ENCODE measurements at places on chromosomes 7 and 10. TPM values are rescaled to one million over a fixed set of nuclear protein-coding genes. Genes with fewer than 3 reads are reported as not detected.

DNA sequence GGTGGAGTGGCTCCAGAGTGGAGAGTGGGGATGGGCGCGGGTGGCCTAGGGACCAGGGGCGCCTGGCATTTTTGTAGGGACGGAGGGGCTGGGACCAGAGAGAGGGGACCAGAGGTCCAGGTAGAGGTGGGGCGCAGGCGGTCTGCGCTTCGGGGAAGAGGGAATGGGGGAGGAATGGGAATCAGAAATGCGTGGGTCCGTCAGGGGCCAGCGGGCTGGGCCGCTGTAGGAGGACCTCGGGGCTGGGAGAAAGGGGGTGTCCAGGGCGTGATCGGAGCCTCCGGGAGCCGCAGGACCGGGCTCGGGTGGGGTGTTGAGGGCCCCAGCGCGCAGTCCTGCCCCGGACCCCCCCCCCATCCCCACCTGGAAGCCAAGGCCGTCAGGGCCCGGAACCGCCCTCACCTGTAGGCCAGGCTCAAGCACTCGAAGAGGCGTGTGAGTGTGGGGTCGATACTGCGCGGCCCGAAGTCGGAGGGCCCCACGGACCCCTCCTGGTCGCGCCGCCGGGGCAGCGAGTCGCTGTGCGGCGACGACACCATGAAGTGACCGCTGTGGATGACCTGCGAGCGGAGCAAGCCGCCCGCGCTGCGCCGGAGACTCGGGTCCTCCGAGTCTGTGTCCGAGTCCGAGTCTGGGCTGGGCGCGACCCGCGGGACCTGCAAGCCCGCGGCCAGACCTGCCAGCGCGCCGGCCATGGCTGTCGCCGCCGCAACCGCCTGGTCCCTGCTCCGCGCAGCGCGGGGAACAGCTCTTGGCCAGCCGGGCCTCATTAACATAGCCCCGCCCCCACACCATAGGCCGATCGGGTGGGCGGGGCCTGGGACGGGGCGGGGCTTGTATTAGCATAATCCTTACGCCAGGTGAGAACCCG lies at the start of gene MLXIPL:
Gene MLXIPL, minus strand, starts transcription at position 725 of the 871 bp plus-strand sequence. Its CDS starts 30 bp downstream, at position 695.
- DNase-seq = peak; percentile 56

- DNase-seq = no peak
Measured at GRCh38 chr10:11532306-11532705, 79.1 kb downstream of the USP6NL start.

- DNase-seq = no peak
Measured at GRCh38 chr7:159015081-159015453, 129.6 kb downstream of the VIPR2 start.

DNA sequence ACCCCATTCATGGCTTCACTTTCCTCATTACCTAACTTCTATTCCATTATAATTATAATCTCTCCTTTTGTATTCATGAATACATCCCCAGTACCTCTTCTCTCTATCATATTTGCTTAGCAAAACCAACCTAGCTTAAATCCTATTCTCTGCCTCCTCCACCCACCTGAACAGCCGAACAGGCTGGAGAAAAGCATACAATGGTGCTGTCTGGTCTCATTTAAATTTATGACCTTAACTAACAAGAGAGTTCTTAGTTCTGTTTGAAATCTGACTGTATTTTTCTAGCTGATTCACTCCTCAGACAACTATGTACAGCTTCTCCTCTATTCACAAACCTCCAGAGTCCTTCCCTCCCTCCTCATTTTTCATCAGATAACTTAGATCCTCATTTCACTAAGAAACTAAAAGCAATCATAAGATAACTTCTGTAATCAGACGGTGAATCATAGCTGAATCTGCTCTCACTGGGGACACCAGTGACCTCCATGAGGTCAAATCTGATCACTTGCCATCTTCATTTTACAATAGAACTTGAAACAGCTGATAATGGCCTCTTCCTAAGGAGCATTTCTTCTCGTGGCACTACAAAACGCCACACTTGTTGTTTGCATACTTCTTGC lies 233.9 kb upstream of the AOAH start:
- DNase-seq = no peak

Gene PON1
- polyA plus RNA-seq = not detected

DNA sequence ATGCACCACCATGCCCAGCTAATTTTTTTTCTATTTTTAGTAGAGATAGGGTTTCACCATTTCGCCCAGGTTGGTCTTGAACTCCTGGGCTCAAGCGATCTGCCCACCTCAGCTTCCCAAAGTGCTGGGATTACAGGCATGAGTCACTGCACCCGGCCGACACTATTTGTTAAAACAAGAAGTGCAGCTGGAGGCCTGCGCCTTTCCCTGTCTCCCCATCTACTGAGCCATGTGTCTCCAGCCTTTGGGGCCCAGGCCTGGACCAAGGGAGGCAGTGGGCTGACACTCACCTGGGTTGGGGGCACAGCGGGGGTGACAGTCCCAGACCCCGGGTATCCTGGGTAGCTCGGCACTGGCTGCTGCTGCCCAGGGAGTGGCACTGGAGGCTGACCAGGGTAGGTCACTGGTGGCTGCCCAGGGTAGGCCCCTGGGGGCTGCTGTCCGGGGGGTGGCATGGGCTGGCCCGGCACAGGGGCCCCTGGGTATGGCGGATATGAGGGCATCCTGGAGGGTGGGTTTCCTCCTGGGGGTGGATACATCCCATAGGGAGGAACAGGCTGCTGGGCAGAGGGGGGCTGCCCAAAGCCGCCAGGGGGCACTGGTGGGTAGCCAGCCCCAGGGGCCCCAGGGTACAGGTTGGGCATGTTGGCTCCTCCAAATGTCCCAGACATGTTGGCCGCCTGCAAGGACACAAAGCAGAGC lies 36.3 kb downstream of the PLAC9 start:
- peak; percentile 30 for DNase-seq

DNA sequence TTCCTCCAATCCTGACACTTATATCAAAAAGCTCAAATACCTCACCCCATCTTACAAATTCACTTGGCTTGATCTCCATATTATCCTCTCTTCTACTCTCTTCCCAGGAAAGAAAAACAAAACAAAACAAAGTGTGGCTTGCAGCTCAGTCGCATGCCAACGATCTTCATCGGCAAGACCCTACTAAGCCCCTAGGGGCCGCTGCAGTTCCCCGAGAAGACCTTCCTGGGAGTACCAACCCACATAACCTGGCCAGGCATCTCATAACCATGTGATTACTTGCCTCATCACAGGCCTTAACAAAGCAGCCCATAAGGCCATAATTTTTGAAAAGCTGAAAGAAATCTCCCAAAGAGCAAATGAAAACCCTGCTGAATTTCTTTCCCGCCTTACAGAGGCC lies 103.7 kb downstream of the ZNF92 start:
- no peak for DNase-seq

DNA sequence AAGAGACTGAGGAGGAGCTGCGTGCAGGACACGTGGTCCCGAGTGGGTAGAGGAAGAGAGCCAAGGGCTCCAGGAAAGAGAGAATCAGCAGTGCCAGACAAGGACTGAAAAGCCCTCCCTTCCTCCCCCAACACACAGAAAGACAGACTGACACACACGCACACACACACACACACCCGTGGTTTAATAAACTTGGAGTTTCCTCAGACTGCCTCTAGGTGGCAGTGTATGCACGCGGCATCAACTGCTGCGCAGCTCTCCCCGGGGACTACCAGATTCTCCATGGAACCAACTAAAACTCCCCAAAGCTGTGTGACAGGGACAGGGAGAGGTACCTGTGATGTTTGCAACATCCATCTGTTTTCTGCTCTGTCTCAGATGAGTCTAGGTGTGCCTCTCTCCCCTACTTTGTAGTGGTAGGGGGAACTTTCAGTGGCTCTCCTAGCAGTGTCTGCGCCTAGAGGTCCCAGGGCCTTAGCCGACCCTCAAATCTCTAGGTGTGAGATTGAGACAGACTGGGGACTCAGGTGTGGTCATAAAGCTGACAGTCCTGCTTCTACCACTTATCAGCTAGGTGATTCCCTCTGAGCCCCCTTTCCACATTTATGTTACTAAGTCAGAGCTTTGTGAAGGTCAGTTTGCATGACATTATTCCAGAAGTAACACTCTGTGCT lies 9.3 kb upstream of the TSPAN14 start:
- peak; percentile 80 for DNase-seq

DNA sequence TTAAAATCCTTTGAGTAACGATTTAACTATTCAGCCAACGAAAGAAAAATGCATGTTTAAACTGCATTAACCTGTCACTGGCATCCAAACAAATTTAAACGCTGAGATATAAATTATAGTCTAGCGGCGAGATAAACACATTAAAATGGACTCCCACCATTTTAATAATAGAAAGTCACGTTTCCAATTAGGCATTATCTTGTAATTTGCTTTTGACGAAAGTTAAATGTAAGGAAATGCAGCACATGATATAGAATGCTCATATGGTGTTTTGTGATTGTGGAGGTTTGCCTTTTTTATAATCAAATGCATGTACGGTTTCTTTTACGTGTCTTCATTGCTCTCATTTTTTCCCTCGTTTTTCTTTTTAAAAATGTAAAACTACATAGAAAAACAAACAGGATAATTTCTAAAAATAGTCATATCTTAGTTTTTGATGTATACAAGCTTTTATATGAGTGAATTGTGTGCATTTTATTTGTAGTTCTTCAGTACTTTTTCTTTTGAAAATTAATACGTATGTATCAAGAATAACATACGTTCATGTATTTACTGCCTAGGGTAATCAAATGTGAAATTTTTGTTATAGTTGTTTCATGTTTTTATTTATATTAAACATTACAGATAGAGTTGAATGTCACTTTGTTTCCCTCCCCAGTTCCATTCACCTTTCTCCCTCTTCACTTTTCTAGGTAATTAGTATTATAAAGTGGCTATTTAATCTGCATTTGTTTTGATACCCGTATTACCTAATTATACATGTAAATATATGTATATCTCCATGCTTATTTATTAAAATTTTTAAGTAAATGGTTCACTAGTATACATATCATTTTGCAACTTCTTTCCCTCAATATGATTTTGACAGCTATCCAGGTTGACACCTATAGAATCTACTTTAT lies 1.1 kb upstream of the KLF14 start:
- peak; percentile 17 for DNase-seq

DNA sequence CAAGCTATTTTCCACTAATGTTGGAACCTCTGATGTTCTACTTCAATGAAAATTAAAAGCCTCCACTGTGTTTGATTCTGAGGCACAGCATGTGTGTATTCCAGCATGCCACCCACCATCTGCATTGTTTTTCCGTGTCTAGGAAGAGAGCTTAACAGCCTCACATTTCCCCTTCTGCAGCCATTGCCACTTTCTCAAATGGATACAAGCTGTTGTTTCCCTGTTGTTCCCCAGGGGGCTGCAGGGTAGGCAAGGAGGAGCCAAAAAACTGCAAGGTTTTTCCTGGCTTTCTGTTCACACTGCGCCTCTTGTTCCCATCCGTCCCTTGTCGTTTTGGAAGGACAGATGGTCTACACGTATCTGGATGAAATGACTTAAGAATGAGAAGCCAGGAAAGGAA lies 72.3 kb upstream of the DNAJB12 start:
- DNase-seq = no peak

- no peak for DNase-seq
Measured at GRCh38 chr7:138212314-138212713, 136.1 kb downstream of the AKR1D1 start.

- peak; percentile 71 for DNase-seq
Measured at GRCh38 chr10:79266084-79266483, 81.2 kb upstream of the PPIF start.

- no peak for DNase-seq
Measured at GRCh38 chr10:28939281-28940157, 262.2 kb downstream of the BAMBI start.

DNA sequence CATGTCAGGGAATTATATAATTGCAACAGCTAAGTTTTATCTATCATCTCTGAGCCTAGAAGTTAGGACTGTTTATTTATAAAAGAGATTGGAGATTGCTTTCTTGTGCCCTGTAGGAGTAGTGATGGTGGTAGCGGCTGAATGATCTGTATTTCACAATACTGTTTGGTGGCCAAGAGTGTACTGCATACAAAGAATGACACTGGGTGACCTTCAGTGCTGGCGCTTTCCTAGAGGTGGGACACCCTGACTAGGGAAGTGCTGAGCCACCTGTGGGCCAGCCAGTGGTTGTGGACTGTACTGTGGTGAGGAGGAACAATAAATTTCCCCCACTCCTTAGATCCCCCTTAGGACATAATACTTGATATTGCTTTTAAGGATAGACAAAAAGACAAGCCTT lies 53.0 kb downstream of the COPG2 start:
- DNase-seq = no peak

- no peak for DNase-seq
Measured at GRCh38 chr7:17390392-17390791, 91.9 kb downstream of the AHR start.

GRCh38 chr10:61841338-61841875 lies 60.1 kb upstream of the ARID5B start:
- no peak for DNase-seq

DNA sequence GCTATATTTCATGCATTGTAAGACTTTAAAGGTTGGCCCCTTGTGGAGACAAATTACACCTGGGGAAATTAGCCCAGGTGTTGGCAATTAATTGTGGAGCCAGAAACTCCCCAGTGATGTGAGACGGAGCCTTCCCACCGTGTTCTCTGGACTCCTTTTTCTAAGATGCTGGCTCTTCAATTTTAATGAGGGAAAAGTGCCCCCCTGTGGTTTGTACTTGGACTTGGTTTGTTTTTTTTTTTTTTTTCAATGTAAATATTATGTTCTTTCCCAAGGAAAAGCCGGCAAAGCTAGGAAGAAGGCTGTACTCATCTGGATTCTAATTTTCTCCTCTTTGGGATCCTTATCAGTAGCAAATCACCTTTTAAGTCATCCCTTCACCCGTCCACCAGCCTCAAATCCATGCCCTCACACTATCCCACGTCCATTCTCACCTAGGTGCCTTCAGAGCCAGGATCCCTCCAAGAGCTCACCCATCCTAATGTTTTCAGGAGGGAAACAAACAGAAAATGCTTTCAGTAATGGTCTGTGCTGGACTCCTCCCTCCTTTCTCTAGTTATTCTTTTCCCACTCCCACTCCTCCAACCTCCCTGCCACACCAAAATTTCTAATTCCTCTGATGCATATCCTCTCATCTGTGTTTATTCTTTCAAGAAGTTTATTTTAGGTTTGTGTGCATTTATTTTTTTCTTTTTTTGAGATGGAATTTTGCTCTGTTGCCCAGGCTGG lies 20.4 kb upstream of the ST8SIA6 start:
- no peak for DNase-seq

Gene ASB10
- polyA plus RNA-seq = not detected

Gene RAB11FIP2
- 7.5 TPM for polyA plus RNA-seq

DNA sequence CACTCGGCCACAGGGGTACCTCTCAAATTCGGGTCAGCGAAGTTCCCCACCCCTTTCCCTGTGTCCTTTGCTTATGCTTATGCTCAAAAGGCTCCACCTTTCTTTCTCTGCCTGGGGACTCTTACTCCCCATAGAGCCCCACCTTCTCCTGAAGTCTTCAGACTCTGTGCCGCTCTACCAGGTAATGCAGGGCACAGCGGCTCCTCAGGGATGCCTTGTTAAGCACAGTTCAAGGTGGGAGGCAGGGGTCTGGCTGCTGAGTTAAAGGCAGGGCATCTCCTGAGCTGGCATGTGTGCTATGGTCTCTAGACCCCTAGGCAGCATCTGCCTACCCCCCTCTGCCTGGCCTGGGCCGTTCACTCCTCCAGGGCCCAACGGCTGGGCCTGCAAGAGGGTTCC lies 3.0 kb upstream of the CXCL12 start:
- DNase-seq = no peak

Gene NXPH1
- polyA plus RNA-seq = not detected
